ENCODE measurements at places on chromosomes 3 and 15.
A peak's percentile ranks its signal among the peaks of the same experiment; 100 is the strongest.

DNA sequence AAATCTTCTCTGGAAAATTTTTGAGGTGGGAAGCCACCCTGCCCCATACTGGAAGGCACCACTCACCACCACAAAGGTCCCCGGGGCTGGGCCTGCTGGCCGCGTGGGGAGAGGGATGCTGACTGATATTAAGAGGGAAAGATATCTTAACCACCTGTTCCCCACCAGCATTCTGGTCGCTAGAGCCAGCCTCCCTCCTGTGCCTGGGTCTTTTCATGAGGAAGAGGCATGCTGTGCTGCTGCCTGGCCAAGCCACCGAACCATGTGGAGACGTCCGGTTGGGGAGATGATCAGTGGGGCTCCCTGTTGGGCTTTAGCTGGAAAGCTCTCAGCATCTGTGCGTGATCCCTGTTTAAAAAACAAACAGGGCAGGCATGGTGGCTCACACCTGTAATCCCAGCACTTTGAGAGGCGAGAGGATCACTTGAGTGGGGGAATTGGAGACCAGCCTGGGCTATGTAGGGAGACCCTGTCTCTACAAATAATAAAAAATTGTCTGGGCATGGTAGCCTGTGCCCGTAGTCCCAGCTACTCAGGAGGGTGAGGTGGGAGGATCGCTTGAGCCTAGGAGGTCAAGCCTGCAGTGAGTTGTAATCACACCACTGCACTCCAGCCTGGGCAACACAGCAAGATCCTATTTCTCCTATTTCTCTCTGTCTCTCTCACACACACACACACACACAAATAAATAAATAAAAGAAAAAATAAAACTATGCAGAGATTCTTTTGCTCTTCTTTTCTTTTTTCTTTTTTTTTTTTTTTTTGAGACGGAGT, 1.0 kb downstream of the KLHL18 start:
- DNase-seq, result peak; percentile 53

DNA sequence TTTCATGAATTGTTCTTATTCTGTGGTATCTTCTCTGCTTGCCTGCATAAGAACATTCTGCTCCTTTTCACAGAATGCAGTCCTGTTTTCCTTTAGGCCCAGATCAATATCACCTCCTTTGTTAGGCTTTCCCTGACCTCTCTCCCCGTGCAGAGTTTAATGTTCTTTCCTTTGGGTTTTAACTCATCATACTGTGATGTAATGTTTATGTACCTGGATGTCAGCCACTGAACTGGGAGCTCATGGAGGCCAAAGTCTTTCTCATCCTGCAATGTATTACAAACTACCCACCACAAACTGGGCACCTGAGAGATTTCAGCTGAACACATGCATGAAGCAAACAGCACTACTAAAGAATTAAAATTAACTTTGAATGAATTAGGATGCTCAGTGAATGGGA, 192.8 kb upstream of the RORA start:
- DNase-seq, result no peak

GRCh38 chr3:151350656-151351055, 21.3 kb upstream of the P2RY13 start:
- DNase-seq, result no peak

- DNase-seq, result no peak
Observed at GRCh38 chr3:72699631-72700030, 148.6 kb downstream of the SHQ1 start.

- no peak for DNase-seq
Observed at GRCh38 chr15:38720893-38721567, 156.4 kb upstream of the RASGRP1 start.

- DNase-seq, result no peak
Observed at GRCh38 chr3:99071096-99071495, 169.6 kb upstream of the DCBLD2 start.

DNA sequence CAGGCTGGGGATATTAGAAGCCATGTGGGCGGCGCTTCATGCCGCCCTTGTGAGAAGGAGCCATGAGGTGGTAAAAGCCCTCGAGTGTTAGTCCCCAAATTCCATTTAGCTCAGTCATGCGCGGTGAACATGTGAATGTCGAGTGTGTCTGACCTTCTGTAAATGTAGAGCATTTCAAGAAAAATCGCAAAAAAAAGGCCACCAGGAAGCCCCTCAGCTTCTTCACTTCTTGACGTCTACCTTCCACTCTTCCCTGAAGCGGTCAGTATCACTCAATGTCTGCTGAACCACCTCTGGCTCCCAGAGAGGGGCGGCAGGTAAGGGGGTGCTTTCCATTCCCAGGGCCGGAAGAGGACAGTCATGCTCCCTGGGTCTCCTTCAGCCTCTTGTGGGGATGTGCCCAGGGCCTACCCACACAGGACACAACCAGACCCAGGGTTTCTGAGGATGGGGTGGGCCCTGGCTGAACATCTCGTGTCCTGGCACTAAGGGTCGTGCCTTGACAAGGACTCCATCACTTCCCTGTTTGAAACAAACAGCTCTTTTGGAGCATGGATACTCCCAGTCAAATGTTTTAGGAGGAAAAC, 274.9 kb downstream of the FAM43A start:
- DNase-seq, result no peak

GRCh38 chr3:42654331-42655201, 1.1 kb downstream of the ZBTB47 start:
- peak; percentile 89 for DNase-seq

- DNase-seq, result no peak
Observed at GRCh38 chr15:70420948-70421482, 323.3 kb upstream of the TLE3 start.

- no peak for DNase-seq
Observed at GRCh38 chr3:26198609-26199008, 408.7 kb downstream of the OXSM start.

GRCh38 chr3:195133462-195133861, 137.5 kb downstream of the XXYLT1 start:
- peak; percentile 13 for DNase-seq

DNA sequence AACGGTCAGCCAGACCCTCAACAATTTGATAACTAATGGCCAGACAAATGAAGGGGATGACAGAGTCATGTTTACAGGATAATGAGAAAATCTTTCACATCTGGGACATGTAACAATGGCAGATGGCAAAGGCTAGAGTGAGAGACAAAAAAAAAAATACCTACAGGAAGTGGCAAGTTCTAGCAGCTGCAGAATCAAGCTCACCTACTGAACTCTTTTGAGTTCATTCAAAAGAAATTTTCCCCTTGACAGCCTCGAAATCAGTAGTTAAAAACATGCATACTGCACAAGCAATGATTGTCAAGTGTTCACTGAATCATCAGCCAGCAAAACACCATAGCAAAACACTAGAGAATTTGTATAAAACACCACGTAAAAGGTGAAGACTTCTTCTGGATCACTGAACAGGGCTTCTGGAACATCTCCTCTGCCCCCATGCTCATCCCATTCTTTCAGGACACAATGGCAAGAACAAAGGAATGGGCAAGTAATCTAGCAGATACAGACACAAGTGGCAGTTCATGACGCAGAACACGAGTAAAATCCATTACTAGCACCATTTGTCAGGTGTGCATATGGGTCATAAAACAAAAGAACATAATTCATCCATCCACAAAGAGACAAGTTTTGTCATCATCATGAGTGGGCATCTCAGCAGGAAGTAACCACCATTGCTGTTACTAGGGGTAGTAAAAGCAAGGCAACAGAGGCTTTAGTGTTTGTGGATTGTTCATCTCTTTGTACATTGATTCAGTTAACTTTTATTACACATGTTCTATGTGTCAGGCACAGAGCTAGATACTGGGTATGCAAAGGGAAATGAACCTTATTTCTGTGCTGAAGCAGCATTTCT, 13.8 kb upstream of the KCNMB2 start:
- DNase-seq, result no peak

GRCh38 chr15:74795966-74796625, 14.2 kb downstream of the CSK start:
- no peak for DNase-seq

DNA sequence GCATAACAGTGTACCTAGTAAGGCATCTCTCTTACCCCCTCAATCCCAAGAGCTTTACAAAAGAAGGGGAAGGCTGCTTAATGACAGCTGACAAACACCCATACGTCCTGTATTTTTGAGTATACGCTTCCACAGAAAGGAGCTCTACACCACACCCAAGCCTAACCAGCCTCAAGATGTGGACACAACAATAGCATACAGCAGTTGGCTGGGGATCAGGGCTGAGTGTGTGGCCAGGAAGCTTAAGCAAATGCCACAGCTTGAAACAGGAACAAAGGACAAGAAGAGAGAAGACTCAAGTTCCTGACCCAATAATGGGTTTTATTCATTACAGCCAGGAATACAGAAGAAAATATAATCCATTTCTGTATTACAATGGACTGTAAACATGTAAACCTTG, 6.9 kb downstream of the HEXA start:
- DNase-seq, result no peak

- peak; percentile 27 for DNase-seq
Observed at GRCh38 chr3:167913219-167913835, 177.8 kb downstream of the SERPINI1 start.

GRCh38 chr3:132145833-132146232, 111.0 kb upstream of the CPNE4 start:
- peak; percentile 6 for DNase-seq
